ENCODE measurements at places on chromosomes 12 and 14. TPM values are rescaled to one million over a fixed set of nuclear protein-coding genes. Genes with fewer than 3 reads are reported as not detected.

PKP2 gene
- total RNA-seq = 6.1 TPM

CLEC4C gene
- not detected for total RNA-seq

IFNG-AS1 gene
- total RNA-seq = not detected

SNX6 gene
- total RNA-seq = 206 TPM

IFNG gene
- not detected for total RNA-seq

SYCP3 gene
- not detected for total RNA-seq

TPPP2 gene
- not detected for total RNA-seq

KICS2 gene
- 5.3 TPM for total RNA-seq

C3AR1 gene
- total RNA-seq = 1.8 TPM

SP7 gene
- total RNA-seq = not detected

LRP1-AS gene
- not detected for total RNA-seq

TAS2R50 gene
- not detected for total RNA-seq

AHSA1 gene
- 224 TPM for total RNA-seq

CKAP4 gene
- 151 TPM for total RNA-seq

VTI1B gene
- total RNA-seq = 67.7 TPM

OR4E2 gene
- total RNA-seq = not detected

TSHR gene
- total RNA-seq = not detected

MFAP5 gene
- not detected for total RNA-seq

FGD4 gene
- total RNA-seq = 2.2 TPM

RHOJ gene
- 1.3 TPM for total RNA-seq

HOXC12 gene
- total RNA-seq = not detected

NEUROD4 gene
- not detected for total RNA-seq

LYZ gene
- total RNA-seq = not detected

LARP4 gene
- total RNA-seq = 22.6 TPM

MANSC1 gene
- 0.39 TPM for total RNA-seq

GPD1 gene
- total RNA-seq = 0.25 TPM

IAPP gene
- not detected for total RNA-seq

CLBA1 gene
- total RNA-seq = 2.4 TPM

CBLN3 gene
- 0.29 TPM for total RNA-seq

GMFB gene
- 74.0 TPM for total RNA-seq

MYO1H gene
- total RNA-seq = not detected

PMEL gene
- total RNA-seq = 0.87 TPM

All from H4 (cell line).